A172 (cell line): ENCODE measurements at places on chromosomes 4 and X. TPM values are rescaled to one million over a fixed set of nuclear protein-coding genes. Genes with fewer than 3 reads are reported as not detected.
A peak's percentile ranks its signal among the peaks of the same experiment; 100 is the strongest.

DNA sequence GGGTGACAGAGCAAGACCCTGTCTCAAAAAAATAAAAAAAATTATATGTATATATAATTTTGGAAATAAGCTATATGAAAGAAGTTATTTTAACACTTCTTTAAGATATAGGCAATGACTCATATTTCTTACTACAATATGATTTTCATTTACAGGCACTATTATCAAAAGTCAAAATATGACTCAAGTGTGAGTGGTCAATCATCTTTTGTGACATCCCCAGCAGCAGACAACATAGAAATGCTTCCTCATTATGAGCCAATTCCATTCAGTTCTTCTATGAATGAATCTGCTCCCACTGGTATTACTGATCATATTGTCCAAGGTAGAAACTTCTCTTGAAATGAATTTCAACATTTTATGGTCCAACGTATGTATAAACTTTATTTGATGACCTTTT, 20.8 kb downstream of the OCIAD1 start:
- DNase-seq = no peak

The ERAS gene
- not detected in 2 replicates for total RNA-seq

The ARHGAP36 gene
- total RNA-seq = not detected in 2 replicates

DNA sequence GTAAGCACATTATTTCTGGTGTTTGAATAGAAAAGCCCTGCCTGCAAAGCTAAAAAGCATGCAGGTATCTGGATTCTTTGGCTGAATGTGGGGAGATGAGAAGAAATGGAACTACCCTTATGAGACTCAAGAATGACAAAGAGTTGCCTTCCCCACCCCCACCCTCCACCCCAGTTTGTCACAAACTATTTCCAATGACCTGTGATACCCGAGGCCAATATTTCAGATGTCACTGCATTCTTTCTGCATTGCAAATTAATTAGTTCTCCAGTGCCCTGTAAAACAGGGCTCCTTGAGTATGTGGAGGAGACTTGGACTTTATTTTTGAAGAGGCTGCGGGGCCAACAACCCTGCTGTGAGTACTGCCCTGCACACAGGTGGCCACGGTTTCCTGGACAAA, 116.4 kb downstream of the ZNF827 start:
- DNase-seq = no peak

DNA sequence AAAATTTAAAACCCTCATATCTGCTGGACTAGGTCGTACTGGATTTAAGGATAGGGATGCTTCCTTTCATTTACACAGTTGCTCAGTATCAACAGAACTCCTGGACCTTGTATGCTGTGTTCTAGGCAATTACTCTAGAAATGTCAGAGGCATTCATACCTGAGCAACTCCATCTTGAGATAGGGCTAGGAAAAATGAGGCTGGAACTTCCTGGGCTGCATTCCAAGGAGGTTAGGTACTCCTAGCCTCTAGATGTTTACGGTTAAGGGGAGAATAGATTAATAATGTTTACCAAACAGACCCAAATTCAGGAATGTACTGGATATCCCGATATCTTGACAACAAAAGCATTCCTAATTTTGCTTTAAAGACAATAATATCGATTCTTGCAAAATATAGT, 84.7 kb upstream of the NLGN4X start:
- no peak for DNase-seq

DNA sequence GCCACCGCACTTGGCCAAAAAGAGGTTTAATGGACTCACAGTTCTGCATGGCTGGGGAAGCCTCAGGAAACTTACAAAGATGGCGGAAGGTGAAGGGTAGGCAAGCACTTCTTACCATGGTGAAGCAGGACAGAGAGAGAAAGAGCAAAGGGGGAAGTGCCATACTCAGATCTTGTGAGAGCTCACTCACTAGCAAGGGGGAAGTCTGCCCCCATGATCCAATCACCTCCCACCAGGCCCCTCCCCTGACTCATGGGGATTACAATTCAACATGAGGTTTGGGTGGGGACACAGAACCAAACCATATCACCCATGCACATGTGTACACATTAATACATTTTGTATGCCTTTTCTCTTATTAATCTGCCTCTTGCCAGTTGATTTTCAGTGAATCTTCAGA, 77.2 kb upstream of the HSD17B10 start:
- no peak for DNase-seq

GRCh38 chr4:84498935-84499623, at the start of gene NKX6-1:
Gene NKX6-1 (minus strand): TSS chr4:84499292. CDS start chr4:84498228, 1,064 bp downstream.
- peak; percentile 87 for DNase-seq

DNA sequence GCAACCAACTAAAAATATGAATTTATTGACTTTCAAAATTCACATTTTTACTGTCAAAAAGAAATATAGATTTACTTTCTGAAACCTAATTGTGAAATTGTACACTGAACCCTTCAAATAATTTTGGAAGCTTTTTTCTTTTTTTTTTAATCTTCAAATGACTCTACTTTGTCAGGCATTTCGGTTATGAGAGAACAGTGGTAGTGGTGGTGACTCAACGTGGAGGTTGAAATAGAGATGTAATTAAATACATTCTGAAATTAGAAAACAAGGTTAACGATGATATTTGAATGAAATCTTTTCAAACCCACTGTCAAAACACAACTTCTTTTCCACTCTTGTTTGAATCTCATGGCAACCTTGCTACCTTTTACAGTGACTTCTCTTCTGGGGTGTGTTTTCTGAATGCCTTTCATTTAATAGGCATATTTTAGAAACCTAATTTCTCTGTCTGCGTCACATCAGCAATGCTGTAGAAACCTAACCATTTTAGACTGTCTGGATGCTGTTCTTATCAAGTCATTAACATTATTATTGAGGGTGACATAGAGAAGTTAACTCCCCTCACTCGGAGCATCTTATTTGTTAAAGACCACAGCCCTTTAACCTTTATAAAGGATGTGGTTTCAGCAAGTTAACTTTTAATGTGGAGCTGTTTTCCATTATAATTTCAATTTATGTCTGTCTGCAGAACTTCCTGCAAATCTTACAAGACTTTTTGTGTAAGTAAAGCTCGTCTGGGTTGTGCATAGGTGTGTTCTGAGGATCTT, 136.8 kb downstream of the PCDH7 start:
- DNase-seq = no peak
